Stimulated activated CD4-positive, alpha-beta T cell treated with anti-CD3 and anti-CD28 coated beads, Interleukin-1b, Interleukin-23, amount 100 ng/mL, for 1 hour (primary cell): ENCODE measurements at places on chromosomes 11 and 22.

DNA sequence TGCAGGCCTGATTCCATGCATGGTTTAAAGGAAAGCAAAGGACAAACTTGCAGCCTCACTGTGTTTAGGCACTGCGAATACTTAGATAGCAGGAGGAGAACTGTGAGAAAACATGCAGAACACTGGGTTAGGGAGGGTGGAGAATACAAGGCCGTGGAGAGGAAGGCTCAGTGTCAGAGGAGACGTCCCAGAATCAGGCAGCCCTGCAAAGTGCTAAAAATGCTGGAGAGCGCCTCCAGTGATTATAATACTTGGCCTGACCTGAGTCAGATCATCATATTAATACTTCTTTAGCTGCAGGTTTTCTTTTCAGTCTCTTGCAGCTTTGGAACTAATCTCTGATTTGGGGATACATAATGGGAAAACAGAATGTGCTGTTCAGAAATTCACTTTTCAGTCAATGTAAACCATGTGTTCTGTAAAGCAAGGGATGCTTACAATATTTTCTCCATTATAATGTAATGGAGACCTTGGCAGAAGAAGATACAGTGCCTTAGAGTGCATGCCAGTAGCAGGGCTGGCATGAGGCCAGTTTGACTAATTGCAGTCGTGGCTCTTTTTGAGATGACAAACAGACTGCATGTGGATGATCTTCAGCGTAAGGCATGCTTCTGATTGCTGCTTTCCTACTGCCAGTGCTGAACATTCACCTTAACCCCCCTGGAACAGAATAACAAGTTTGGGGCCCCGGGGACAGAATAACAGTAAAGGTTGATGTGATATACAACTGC, 16.8 kb downstream of the EXT2 start:
- no peak for DNase-seq

DNA sequence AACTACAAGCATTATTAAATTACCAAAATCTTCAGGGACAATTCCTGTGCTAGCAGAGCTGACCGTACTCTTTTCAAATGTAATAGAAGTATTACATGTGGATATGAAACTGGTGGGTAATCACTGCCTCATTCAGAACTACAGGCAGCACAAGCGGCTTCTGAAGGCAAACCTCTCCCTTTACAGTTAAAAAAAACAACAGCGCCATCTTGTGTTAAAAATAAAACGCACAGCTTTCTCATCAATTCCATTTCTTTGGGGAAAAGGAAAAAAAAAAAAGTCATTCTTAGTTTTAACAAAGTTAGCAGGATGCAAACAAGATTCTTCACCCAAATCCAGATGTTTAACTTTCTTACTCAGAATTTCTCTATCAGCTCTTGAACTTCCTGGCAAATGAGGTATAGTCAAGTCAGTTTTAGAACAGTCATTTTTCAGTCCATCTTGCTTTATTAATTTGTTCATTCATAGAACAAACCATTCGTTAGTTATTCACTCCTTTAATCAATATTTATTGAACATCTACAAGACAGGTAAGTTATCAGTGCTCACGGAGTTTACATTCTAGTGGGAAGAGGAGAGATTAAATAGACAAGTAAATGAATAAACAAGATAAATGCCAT, 331.8 kb upstream of the MPPED2 start:
- no peak for DNase-seq

DNA sequence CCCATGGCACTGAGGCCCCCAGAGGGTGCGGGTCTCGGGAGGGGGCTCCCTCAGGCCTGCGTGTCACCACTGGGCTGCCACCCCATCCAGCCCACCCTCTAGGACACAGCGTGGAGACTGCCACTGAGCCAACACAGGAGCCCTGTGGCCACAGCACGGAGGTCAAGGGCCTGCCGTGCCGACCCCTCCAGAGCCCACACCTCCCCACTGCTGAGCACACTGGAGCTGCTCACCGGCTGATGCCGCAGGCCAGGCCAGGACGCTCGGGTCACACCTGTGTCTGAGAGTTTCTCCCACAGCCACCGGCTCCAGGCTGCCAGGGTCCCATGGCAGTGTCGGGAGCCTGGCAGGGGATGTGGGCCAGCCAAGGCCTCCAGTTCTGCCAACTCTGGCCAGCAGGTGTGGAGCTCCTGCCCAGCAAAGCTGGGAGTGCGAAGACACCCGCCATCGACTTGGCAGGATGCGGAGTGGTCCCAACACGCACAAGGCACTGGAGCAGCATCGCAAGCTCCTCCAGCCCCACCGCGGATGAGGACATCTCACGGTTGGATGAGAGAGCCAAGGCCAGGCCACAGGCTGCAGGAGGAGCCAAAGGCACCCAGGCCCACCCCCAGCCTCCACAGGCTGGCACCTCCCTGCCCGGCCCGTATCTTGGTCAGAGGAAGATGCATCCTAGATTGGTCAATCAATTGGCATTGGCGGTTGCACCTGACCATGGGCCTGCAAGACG, 187.1 kb downstream of the BRD1 start:
- DNase-seq, result no peak

- no peak for DNase-seq
Observed at GRCh38 chr11:111585371-111585770, 16.9 kb upstream of the SIK2 start.

- no peak for DNase-seq
Observed at GRCh38 chr11:121958971-121959325, 157.1 kb downstream of the BLID start.

- DNase-seq, result no peak
Observed at GRCh38 chr11:126190792-126191191, 20.7 kb downstream of the RPUSD4 start.

DNA sequence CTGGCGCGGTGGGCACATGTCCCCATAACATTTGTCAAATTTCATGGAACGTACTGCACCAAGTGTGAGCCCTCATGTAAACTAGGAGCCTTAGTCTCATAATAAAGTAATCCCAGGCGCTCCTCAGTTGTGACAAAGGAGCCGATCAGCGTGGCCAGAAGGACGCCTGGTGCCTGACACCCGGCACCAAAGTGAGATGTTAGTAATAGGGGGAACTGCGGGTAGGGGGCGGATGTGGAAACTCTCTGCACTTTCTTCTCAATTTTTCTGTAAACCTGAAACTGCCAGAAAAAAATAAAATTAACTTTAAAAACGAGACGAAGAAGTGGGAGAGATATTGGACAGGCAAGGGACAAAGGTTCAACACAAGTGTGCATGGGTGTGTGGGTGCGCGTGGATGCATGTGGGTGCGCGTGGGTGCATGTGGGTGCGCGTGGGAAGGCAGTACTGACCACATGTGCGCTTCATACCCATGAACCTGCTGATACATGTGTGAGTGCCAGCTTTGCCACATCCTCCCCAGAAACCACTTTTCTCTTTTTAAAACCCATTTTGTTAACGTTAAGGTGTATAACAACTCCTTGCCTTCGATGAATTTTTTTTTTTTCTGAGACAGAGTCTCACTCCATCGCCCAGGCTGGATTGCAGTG, 55.4 kb upstream of the LINC01488 start:
- no peak for DNase-seq

- no peak for DNase-seq
Observed at GRCh38 chr11:111101881-111102280, 143.6 kb upstream of the POU2AF2 start.

GRCh38 chr11:112795142-112795815, 165.9 kb upstream of the NCAM1 start:
- DNase-seq, result no peak

- DNase-seq, result no peak
Observed at GRCh38 chr11:7577291-7578190, 63.7 kb downstream of the PPFIBP2 start.

DNA sequence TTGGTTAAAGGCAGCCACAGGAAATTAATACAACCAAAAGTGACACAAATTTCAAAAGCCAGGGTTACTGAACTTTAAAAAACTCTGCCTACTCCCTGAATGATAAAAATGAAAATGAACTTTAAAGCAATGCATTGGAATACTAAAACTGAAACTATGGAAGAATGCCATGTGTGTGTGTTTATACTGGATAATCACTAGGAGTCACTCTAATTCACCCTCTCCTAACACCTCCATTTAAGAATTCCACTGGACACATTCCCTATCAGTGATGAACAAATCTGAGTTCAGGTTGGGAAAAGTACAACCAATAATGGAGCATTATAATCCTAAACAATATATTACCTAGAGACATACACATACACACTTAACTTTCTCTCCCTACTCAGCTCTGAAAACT, 27.5 kb upstream of the PLAAT3 start:
- no peak for DNase-seq

GRCh38 chr11:8533332-8533731, 60.7 kb downstream of the STK33 start:
- no peak for DNase-seq
